ENCODE measurements at places on chromosomes 4 and X.
A peak's percentile ranks its signal among the peaks of the same experiment; 100 is the strongest.

- no peak for DNase-seq
These were observed 36.7 kb upstream of the CXXC4 start for GRCh38 chr4:104531390-104531789.

DNA sequence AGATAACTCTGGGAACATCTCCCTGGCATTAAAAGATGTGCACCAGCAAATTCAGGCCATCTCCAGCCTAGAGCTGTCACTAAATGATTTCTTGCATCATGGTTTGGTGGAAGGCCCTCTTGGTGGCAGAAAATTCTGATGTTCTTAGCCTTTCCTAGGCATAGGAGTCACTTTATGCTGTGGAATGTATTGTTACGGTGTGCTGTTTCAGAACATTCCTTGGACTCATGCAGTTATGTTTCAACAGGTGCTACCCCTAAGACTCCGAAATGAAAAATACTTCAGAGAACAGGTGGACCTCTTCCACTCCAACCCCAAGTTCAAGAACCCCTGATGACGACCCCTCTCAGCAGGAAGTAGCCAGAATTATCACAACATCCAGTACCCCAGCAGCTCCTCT lies 20.3 kb upstream of the PAPSS1 start:
- DNase-seq, result no peak

GRCh38 chr4:56160636-56161035 lies 211.9 kb downstream of the CEP135 start:
- no peak for DNase-seq

DNA sequence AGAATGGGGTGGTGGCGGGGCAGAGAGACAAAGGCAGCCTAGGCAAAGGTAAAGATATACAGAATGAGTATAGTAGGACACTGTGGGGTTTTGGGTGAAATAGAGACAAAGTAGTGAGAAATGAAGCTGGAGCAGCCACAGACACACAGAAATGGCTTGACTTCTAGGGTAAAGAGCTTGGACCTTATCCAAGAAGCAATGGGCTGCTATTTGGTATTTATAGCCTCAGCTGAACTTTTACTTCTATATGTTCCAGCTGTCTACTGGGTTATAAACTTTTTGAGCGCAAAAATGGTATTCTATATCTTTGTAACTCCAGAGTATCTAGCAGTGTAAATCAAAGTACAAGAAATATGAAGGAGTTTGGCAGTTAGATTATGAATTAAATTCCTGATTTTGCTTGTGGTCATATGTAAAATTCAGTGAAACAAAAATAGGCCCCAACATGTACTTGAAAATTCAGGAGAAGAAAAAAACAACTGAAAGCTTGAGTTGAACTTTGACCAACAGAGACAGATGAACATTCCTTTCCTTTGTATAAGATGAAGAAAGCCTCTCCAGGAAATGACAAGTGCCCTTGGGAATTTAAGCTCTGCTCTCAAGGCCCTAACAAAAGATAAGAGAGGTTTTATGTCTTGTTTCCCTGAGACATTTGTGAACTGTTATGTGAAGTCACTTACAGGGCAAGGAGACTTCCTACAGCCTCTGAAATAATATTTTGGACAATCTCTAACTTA lies 354.1 kb downstream of the CHIC1 start:
- DNase-seq, result no peak

DNA sequence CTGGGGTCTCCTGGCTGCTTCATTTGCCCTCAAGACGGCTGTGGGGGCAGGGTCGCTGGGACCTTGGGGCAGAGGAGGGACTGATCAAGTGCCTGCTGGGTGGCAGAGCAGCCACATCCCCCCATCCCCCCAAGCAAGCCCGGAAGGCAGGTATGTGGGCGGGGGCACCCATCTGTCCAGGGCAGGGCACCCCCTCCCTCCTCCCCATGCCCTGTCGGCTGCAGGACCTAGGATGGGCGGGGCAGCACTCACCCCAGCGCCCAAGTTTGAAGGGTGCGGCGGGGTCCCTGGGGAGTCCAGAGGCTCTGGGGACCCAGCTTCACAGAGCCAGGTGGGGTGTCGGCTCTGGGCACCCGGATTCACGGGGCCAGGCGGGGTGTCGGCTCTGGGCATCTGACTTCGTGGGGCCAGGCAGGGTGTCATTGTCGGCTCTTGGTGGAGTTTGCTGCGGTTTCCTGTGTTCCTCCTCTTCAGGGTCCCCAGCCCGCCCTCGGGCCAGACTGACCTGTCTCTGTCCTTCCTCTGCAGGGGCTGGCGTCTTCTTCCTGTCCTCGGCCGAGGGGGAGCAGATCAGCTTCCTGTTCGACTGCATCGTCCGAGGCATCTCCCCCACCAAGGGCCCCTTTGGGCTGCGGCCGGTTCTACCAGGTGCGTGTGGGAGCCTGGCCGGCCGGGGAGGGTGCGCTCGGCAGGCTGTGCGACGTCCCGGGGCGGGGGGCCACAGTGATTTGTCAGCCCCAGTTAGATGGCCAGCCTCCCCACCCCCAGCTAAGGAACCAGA lies 22.1 kb downstream of the DOK7 start:
- DNase-seq, result peak; percentile 63

GRCh38 chr4:73872316-73873108 lies 3.3 kb downstream of the CXCL1 start:
- no peak for DNase-seq

DNA sequence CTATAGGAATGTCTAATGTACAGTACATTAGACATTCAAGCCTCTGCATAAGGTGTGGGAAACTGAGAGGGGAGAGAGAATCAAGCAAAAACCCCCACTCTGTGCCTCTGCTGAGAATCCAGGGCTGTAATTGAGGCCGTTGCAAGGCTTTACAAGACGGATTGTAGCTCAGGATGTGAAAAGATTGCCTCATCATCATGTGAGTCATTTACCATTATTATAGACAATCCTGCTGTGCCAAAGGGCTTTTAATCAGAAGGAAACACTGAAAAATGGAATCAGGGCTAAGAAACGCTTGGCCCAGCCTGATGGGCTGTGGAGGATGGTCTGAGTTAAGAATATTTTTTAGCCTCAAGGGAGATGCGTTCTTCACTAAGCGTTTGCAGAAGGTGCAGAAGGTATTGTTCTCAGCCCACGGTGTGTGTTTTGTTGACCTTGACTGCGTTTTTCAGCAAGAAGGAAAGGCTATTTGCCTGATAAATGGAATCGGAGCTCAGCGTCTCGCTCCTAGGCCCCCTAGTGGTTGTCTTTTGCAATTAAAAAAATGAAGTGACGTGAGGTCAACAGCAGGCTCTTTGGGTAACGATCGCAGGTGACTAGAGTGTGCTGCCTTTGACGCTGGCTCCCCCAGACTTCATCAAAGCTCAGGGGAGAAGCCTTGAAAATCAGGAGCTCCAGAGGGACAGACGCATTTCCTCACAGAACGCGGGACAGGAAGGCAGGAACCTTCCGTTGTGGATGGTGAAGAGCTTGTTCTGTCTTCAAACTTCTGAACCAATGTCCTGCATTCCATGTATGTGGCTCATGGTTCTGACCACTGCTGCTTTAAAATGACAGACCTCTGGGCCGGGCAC lies 18.1 kb upstream of the CHRNA9 start:
- DNase-seq, result peak; percentile 59

- DNase-seq, result no peak
These were observed 275.9 kb upstream of the VCX3A start for GRCh38 chrX:6810776-6811175.

GRCh38 chr4:86449746-86450588 lies 90.1 kb upstream of the MAPK10 start:
- no peak for DNase-seq

DNA sequence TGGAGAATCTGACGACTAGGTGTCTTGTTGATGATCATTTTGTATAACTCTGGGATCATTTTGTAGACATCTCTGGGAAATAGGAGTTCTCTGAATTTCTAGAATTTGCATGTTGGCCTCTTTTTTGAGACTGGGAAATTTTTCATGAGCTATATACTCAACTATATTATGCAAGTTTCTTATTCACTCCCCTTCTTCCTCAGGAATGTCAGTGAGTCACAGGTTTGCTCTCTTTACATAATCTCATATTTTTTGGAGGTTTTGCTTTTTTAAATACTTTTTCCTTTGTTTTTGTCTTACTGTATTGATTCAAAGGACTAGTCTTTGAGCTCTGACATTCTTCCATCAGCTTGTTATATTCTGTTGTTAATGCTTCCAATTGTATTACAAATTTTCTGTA lies 1324.2 kb downstream of the TECRL start:
- DNase-seq, result no peak

DNA sequence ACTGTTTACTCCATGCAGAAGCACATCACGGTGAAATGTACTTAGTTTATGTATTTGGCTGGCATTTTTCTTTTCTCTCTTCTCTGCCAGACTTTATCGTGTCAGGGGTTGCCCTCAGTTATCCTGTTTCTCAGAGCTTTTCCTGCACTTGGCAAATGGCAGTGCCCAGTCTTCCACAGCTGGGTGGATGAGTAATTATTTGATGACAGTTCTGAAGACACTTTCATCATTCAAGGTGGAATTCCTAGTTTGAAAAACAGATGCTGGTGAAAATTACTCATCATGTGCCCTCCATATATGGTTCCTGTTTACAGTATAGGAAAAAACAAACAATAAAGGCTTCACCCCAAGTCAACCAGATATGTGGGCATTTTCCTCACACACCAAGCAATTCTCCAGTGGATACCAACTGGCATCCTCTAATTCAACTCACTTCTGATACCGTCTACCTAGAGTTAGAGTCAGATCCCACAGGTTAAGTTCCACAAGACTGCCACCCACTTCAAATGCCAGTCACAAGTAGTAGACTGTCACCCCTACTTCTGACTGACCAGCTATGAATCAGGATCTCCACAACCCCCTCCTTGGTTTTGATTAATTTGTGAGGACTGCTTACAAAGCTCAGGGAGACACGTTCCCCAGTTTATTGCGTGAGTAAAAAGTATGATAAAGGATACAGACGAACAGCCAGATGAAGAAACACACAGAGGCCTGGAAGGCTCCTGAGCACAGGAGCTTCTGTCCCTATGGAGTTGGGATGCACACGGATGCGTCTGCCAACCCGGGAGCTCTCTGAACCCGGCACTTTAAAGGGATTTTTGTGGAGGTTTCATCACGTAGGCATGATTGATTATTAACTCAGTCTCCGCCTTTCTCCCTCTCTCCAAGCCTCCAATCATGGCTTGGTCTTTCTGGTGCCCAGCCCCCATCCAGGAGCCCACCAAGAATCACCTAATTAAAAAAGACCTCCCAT lies 72.9 kb downstream of the CLDN34 start:
- DNase-seq, result no peak

DNA sequence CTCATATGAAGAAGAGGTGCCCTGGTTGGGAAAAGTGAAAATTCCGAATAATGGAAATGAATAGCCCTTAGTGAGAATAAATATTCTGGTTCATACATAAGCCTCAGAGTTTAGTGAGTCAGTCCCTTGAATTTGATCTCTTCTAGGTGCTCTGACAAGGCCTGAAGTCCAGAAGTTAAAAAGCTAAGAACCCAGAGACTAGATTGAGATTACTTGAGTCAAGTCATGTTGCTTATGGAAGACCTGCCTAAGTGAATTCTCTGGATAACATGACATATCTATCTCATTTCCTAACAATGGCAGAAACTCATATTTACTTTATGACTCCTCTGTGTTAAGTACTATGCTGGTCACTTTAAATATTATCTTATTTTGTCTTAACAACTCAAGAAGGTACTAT lies 10.5 kb upstream of the PRSS48 start:
- no peak for DNase-seq

DNA sequence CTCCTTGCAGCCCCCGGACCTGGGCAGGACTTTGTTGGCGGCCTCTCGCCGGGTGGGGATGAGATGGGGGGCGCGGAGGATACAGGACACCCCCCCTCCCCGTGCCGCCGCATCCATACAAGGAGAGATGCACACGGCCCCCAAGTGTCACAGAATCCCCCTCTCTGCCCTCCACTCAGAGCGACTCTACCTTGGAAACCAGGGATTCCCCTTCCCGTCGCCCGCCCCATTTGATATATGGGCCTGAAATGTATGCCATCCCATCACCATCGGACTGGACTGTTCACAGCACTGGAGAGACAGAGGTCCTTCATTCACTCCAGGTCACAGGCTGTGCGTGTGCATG lies 426 bp downstream of the PORCN start:
- no peak for DNase-seq

- DNase-seq, result no peak
These were observed 74.3 kb downstream of the CAMK2D start for GRCh38 chr4:113687067-113687718.

DNA sequence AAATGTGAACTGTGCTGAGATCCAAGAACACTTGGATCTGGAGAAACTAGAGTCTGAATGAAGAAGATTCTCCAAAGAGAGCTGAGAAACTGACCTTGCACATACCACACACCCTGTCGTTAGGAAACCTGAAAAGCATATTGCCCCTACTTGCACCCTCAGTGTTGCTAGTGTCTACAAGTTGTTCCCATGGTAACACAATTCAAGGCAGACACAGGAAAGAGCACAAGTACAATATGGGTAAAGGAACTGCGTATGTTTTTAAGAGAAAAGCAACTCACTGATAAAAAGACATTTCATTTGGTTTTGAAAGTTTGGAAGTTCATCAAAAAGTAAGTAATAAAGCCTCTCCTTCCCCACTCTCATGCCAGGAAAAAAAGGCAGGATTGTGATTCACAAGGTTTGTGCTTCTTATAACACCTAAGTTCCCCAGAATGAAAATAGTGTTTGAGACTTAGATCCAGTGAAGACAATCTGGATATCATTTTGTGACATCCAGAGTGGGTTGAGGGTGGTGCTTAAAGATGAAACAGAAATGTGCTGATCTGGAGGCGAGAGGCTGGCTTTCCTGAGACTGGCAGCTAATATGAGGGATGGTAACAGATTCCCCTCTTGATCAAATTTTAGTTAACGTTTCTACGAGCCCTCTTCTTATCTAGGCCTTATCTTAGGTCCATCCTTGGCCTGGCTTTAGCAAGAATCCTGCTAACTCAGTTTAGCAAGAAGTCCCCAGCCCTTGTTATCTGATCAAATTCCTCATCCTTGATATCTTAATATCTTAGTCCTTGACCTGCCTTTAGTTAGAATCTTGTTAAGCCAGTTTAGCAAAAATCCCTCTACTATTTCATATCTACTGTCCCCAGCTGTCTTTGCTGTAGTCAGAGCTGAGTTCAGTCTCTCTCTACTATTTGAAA lies 42.3 kb downstream of the NIPAL1 start:
- DNase-seq, result no peak

DNA sequence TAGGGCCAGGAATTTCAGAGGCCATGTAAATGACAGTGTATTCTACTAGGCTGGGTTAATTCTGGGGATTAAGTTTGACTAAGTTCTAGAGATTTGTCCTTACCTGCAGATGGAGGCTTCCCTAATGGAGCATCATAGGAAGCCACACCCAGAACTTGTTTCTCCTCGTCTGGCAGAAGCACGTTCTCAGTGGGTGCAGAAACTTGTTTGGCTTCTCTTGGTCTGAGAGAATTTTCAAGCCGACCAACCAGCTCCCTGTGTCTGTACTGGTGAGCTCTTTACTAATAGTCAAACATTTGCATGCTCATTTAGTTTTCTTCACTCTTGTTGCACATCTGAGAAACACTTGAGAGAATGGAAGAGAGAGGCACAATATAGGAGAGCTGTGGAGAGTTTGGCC lies 907 bp upstream of the ATP10D start:
- DNase-seq, result no peak

DNA sequence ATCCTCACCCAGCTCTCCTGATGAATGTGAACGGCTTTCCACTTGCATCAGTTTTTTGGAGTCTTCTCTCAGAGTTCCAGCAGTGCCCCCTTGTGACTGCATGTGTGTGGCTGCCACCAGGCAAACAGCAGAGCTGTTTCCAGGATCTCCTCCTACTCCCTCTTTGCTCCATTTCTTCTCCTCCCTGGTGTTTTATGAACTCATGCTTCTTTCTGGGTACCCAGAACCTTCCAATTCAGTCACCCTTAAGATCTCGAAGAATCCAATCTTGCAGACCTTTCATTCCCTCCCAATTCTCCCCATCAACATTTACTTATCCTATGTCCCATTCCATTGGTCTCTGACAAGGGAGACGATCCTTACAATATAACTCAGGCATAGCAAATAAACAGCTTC lies 6.8 kb upstream of the TCEANC start:
- DNase-seq, result peak; percentile 71

Data from Calu3 (cell line).